NCI-H510A (cell line): ENCODE measurements at places on chromosomes 16 and 17.

DNA sequence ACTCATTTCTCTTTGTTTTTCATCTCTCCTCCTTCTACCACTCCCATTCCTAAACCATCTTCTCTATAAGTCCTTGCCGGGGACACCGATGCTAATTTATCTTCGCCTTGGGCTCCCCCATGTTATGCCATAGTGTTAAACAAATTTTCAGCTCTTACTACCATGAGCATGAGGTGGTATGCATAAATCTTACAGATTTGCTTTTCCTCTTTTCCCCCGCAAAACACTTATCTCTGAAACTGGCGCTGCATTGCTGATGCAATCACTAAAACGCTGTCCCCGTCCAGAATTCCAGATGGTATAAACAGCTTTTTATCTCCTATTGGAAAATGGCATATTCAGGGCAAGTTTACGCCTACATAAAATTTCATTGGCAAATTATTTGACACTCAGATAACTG lies 673.6 kb upstream of the CDH8 start:
- no peak for DNase-seq

DNA sequence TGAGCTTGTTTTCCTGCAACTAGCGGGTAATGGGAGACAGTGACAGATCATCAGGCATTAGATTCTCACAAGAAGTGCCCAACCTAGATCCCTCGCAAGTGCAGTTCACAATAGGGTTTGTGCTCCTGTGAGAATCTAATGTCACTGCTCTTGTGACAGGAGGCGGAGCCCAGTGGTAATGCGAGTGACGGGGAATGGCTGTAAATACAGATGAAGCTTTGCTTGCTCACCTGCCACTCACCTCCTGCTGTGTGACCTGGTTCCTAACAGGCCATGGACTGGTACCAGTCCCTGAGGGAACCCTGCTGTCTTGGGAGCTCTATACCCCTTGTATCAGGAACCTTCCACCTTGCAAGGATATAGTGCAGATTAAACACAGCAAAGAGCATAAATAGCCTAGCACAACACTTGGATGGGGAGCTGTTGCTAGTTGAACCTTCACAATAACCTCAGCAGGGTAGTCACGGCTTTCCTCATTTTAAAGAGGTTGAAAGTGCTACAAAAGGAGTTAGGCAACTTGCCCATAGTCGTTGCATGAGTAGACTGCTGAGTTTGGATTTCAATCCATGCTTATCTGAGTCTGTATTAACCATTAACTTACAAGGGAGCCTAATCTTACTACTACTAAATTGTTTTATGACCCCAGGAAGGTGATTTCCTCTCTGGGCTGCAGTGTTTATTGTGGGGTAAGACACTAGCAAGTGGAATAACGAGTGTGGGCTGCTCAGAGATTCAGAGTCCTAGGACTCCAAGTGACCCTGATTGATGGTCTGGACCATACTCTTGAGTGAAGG lies 156.6 kb upstream of the ZFHX3 start:
- no peak for DNase-seq

DNA sequence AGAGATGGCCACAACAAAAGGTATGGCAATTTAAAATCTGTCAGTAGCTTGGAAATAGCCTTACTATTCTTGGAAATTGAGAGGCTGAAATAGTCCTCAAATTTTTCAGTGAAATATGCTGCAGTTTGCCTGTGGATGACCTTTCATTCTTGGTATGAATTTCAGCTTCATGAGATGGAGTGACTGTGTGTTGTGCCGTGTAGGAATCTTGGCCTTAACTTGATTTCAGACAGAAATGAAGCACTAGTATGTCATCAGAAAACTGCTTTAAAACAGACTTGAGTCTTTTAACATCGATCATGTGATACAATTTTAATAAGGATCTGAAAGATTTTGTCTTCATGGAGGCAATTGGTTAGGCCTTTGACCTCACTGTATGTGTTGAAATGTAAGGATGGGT lies 247.2 kb downstream of the CNTNAP4 start:
- DNase-seq, result no peak

GRCh38 chr17:17071531-17072360 lies 29.5 kb downstream of the MPRIP start:
- DNase-seq, result no peak

GRCh38 chr17:73365301-73365874 lies 53.6 kb upstream of the CDC42EP4 start:
- DNase-seq, result no peak

DNA sequence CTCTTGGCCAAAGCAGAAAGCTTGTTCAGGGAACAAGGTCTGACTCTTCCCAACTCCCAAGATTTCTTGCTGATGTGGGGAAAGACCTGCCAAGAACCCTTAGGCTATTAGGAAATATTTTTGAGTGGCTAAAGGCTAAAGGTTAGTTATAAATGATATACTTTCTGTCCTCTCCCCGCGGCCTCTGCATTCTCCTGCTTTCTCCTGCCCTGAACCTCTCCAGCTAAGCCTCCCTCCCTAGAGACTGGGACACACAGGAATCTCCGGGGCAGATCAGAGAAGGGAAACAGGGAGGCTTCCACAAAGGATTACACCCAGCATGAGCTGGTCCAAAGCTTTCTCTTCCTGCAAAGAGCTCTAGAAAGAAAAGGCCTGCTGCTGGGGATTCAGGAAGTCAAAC lies 2.3 kb downstream of the SLC43A2 start:
- no peak for DNase-seq

DNA sequence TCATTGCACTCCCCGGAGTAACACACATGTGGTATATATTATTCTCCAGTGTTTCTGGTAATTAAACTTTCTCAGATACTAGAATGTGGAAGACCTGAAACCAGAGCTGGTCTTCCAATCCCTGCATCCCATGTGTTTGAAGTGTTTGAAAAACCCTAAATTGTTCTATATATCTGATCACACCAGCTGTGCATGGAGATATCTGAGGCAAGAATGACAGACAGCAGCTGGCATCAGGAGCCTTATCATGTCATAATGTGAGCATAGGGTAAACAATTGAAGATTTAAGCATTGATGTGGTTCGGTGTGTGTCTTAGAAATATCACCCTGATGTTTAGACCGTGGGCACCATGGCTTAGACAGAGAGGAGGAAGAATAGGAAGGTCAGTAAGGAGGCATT lies 251.0 kb downstream of the CDH11 start:
- no peak for DNase-seq

DNA sequence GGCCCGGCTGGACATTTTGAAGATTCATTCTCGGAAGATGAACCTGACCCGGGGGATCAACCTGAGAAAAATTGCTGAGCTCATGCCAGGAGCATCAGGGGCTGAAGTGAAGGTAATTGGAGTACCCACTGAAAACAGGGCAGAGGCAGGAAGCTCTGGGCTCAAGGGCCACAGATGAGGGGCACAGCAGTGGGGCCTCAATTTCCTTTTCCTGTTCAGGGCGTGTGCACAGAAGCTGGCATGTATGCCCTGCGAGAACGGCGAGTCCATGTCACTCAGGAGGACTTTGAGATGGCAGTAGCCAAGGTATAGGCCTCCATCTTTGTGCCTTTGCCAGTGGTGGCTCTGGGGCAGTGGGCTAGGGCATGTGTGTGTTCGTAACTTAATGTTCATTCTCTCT lies 4.0 kb upstream of the FTSJ3 start:
- DNase-seq, result no peak

- no peak for DNase-seq
Observed at GRCh38 chr17:28527859-28528258, 21.7 kb downstream of the FOXN1 start.

- no peak for DNase-seq
Observed at GRCh38 chr16:6356911-6357310, 975.7 kb upstream of the RBFOX1 start.

GRCh38 chr16:1746693-1747195 lies 24.6 kb downstream of the NME3 start:
- DNase-seq, result no peak

GRCh38 chr17:57323391-57323790 lies 67.1 kb downstream of the MSI2 start:
- DNase-seq, result no peak

DNA sequence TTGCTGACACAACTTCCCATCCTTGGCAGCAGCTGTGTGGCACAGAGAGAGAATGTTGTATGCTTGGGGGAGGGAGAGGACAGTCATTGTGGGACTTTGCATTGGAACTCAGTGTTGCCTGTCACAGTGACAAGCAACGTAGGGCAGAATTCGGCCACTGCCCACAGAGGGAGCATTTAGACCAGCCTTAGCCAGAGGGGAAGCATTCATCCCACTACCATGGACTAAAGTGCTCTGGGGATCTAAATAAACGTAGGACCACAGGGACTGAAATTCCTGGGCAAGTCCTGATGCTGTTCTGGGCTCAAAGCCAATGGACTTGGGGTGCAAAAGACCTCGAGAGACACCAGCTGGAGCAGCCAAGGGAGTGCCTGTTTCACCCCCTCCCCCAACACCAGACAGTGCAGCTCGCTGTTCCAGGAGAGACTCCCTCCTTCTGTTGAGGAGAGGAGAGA lies 44.9 kb downstream of the ABCA8 start:
- DNase-seq, result no peak

GRCh38 chr16:75063549-75064088 lies 53.0 kb downstream of the LDHD start:
- no peak for DNase-seq

- DNase-seq, result no peak
Observed at GRCh38 chr16:12511308-12511707, 292.4 kb downstream of the CPPED1 start.

- DNase-seq, result no peak
Observed at GRCh38 chr17:65078441-65079160, 22.1 kb upstream of the GNA13 start.

DNA sequence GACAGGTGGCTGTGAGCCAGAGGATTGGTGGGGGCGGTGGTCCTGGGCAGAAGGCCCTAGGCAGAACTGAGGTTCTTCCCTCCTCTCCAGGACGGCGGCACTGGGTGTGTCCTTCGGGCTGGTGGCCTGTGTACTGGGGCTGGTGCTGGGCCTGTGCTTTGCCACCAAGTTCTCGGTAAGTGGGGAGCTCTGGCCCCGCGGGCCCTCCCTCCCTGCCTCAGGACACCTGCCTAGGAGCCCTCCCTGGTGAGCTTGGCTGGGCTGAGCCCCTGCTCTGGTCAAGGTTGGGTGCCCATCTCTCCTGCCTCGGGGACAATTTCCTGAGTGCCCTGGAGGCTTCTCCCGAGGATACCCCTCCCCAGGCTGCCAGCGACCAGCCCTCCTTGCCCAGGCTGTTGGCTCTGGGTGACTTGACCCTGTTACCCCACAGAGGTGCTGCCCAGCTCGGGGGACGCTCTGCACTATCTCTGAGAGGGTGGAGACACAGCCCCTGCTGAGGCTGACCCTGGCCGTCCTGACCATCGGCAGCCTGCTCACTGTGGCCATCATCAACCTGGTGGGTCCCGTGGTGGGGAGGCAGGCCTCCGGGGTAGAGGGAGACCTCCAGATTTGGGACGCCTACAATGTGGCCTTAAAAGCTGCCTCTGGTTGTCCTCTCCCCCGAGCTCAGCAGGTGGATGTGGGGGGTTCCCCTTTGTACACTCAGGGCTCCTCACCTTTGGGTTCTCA lies 42.0 kb downstream of the ADCY7 start:
- no peak for DNase-seq

DNA sequence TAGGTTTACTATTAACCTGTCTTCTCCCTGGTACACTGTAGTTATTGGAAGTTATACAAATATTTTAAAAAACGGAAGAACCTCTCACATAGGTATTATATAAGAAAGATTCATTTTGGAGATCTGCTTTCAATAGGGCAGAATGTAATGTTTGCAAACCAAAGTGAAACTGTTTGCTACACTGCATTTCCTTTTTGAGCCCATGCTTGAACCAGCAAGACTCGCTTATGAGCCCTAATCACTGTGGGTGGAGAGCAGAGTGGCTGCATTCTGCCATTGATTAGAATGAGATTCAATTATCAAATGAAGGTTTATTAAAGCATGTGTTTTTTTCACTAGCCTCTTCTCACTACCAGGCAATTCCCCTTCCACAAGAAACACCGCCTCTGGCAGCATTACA lies 589.7 kb downstream of the CDH11 start:
- no peak for DNase-seq
